HFFc6 (cell line): ENCODE measurements at places on chromosomes 3 and 15. TPM values are rescaled to one million over a fixed set of nuclear protein-coding genes. Genes with fewer than 3 reads are reported as not detected.

The POTEB2 gene
- not detected in 3 replicates for total RNA-seq

The ZKSCAN7 gene
- total RNA-seq: 0.30 to 1.6 TPM (median 0.57 TPM) in 3 replicates

The IDH2 gene
- 26.3 to 31.8 TPM (median 30.1 TPM) in 3 replicates for total RNA-seq

The KIF15 gene
- 4.3 to 11.3 TPM (median 8.6 TPM) in 3 replicates for total RNA-seq

The CYP1A2 gene
- total RNA-seq: not detected in 3 replicates

The IQCH gene
- total RNA-seq: 1.3 and 2.2 TPM in 2 replicates

The AGTR1 gene
- not detected in 3 replicates for total RNA-seq

The C3orf49 gene
- not detected in 2 replicates for total RNA-seq
